ENCODE measurements at places on chromosomes 1 and 21.

DNA sequence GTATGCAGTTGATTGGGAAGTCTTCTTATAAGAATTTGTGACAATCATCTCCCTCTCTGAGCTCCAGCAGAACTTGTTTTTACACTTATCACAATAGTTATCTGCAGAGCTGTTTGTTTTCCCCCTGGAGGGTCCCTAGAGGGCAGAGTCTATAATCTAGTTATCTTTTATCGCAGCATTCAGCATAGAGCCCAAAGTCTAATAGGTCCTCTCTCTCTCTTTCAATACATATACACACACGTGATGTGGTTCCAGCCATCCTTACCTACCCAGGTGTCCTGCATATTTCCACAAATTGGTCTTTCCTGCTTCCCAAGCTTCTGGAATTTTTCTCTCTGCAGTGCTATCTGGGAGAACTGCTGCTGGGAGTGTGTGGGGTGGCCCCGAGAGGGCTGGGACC is 229.6 kb upstream of the KIAA0040 start:
- no peak for DNase-seq

- no peak for DNase-seq
Observed at GRCh38 chr1:232658386-232658785, 28.5 kb upstream of the SIPA1L2 start.

DNA sequence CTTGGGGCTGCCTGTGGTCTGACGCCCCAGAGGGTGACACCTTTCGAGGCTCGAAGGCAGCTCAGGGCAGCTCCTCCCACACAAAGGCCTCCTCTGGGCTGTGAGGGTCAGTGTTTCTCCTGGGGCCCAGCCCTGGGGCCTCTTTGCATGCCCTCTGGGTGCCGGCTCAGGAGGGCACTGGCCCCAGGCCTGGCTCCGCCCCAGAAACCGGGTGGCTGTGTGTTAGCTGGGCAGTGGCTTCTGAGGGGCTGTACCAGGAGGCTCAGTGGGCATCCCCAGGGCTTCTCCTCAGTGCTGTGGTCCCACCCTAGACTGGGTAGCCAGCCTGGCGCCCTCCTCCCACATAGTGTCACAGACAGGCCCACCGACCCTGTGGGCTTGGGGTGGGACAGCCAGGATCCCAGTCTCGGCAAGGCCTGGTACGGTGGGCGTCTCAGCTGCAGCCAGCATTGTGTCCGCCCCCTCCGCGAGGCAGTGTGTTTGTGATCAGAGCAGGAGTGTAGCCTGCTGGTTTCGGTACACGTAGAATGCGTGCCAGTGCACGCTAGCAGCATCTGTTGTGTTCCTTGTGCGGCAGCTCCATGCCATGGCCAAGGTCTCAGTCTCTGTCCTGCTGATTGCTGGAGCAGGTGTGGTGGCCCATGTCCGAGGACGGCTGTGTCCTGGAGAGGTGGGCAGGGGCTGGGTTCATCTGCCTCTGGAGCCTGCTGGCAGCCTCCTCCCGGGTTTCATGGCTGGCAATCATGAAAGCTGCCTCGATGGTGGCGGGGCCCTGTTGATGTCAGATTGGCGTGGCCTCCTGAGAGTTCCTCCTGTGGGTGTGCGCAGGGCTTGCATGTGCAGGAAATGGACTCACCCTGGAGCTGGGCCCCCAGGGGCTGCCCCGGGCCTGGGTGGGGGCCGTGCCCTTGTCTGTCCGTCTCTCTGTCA is 28.0 kb downstream of the RRP1 start:
- no peak for DNase-seq

DNA sequence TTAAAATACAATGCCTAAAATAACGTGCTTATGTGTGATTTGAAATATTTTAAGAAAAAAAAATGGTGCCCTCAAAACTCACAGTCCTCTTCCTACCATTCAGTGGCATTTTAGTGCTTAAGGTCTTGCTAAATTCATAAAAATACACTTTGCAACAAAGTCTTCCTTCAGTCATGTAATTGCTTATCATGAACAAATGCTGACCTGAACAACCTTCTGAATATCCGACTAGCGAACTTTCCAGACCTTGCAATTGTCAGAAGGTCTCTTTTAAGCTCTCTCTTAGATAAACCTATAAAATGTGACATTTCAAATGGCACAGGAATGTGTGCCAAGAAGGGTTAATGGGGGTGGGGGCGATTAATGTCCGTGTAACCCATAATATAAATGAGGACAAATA is 858 bp downstream of the BRINP3 start:
- DNase-seq, result no peak

- no peak for DNase-seq
Observed at GRCh38 chr21:31253684-31254083, 90.4 kb downstream of the TIAM1 start.

DNA sequence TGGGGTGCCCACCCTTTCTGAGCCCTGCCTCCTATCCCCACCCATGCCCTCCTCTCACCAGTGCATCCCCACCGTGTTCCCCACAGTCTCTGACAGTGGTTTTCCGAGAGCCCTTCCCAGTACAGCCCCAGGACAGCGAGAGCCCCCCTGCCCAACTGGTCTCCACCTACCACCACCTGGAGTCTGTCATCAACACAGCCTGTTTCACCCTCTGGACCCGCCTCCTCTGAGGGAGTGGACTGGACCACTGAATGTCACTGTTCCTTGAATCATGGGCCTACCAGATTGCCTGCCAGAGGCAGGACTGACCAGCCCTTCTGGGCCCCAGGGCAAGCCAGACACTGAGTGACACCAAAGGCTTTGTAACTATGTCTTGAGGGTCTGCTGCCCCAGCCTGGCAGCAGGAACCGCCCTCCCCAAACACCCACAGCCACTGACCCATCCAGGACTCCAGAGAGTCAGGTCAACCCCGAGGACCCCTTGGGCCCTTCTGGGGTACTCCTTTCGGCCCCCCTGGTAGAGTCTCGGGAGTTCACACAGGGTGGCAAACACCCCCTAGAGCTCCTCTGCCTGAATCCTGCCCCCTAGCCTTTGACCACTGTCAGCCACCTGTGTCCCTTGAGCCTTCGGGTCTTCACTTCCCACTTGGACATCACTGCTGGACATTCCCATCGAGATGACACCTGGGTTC is 3.3 kb downstream of the HYI start:
- no peak for DNase-seq

DNA sequence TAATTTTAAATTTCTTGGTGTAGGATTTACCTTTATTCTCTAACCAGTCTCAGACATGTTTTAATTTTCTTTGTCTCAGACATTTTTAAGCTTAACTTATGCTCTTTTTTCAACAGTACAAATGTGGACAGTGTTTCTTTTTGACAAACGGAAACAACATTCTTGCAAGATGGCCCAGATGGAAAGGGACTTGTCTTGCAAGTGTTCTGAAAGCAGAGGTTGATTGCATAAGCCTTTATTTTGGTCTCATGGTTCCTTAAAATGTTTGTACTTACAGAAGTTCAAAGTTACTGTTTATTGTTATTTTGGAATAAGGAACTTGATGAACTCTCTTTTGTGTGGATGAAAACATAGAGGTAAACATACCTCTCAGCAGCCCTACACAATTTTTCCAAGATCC is 22.9 kb downstream of the SMAP2 start:
- DNase-seq, result no peak

DNA sequence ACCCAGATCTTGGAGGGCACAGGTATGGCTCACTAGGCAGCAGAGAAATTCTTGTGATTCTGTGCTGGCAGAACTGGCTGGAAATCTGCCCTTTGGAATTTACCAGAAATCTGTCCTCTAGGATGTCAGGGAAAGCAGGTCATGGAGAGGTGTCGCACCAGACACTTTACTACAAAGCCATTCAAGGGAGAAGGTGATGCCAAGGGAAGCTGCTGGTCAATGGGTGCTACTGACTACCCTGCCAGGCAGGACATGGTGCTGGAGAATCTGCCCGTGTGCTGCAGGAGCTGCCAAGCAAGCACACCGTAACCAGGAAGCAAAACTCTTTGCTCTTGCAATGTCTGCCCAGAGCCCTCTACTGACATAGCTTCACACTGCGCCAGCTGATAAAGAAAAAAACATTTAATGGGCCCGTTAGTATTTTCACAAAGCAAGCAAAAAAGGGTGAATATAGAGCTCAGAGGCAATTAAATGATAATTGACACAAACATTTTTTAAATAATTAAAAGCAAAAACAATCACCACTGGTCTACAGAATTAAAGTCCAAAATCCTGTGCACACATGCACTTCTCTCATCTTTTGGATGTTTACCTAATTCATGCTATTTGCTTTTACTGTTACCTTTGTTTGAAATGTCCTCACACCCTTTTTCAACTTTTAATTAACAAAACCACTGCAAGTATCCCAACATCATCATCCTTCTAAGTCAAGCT is 7.2 kb upstream of the FBXO28 start:
- peak; percentile 49 for DNase-seq

DNA sequence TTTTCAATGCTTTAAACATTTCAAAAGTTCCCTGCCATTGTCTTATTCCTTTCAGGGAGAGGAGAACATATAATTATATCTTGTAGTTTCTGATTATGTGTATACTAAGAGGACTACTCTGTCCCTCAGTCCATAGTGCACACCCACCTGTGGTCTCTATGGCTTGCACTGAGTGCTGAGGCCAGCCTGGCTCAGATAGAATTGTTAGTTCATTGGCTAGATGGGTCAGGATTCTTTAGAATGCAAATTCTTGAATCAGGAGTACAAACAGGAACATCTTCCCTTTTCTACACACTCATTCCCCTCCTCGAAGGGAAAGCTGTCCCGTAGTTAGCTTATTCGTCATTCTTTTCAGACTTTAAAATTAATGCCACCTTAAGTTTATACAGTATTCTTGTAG is 8.2 kb downstream of the BACH1 start:
- no peak for DNase-seq

- DNase-seq, result no peak
Observed at GRCh38 chr1:156228501-156228900, 13.5 kb upstream of the BGLAP start.

DNA sequence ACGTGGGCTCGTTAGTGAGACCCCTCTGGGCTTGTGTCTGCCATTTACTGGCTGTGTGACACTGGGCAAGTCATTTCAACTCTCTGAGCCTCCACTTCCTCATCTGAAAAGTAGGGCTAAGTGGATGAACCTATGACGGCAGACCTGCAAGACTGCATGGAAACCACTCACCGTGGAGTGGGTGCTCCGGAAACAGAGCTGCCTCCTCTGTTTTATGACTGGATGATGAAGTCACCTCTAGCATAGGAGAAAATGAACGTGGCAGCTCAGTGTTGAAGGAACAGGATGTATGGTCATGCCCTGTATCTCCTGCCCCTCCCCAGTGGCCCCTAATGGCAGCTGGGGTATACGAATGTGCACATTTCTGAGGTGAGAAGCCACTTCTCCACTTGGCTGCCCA is 40.5 kb downstream of the STPG1 start:
- DNase-seq, result no peak

DNA sequence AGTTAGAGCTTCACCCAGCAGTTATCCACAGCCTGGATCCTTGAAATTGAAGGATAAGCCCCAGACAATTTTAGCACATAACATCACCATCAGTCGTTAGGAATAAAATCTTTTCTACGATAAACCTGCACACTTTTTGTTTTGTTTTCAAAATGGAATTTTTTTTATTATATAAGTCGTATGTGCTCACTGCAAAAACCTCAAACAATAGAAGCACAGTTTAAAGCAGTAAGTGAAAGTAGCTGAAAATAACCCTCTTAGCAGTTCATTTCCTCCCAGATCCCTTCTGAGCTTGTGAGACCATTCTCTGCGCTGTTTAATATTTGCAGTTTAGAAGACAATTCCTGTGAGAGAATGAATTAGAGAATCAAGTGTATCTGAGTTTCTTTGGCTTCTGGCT is 38.3 kb downstream of the ELK4 start:
- DNase-seq, result no peak

DNA sequence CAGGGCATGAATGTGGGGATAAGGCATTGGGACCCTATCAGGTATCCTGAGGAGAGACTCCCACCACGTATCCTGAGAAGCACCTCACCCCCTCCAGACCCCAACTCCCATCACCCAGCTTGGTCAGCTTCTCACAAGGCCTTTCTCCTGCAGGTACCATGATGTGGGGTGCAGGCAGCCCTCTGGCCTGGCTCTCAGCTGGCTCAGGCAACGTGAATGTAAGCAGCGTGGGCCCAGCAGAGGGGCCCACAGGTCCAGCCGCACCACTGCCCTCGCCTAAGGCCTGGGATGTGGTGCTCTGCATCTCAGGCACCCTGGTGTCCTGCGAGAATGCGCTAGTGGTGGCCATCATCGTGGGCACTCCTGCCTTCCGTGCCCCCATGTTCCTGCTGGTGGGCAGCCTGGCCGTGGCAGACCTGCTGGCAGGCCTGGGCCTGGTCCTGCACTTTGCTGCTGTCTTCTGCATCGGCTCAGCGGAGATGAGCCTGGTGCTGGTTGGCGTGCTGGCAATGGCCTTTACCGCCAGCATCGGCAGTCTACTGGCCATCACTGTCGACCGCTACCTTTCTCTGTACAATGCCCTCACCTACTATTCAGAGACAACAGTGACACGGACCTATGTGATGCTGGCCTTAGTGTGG is 1.3 kb downstream of the GPR3 start:
- no peak for DNase-seq

- no peak for DNase-seq
Observed at GRCh38 chr1:159152031-159152430, 19.4 kb upstream of the CADM3 start.

GRCh38 chr1:225825078-225825477 is 15.2 kb downstream of the EPHX1 start:
- DNase-seq, result no peak

- DNase-seq, result no peak
Observed at GRCh38 chr1:163772246-163772645, 450.5 kb downstream of the NUF2 start.

- no peak for DNase-seq
Observed at GRCh38 chr1:243345205-243345604, 89.4 kb downstream of the SDCCAG8 start.

DNA sequence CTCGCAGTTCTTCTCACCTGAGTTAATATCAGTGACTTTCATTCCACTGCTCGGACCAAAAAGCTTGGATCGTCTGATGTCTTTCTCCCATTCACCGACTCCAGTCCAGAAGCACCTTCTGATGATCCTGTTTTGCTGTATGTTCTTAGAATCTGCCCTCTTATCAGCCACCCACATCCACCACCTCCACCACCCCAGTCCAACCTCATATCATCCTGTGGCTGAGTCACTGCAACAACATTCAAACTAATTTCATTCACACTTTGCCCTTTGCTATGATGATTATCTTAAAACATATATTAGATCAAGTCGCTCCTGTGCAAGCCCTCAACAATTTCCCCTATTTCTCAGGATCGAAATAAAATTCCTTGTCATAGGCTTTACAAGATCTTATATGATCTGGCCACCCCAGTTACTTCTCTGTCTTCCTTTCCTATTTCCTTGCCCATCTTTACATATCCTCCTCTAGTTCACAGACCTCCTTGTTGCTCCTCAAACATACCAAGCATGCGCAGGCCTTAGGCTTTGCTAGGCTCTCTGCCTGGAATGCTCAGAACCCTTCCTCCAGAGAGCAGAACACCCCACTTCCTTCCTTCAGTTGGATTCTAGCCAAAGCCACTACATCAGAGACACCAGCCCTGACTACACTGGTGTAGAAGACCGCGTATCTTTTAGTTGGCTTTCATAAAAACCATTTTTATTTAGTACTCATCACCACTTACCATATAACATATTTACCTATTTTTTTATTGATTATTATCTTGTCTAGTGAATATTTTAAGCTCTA is 335.7 kb upstream of the GREM2 start:
- no peak for DNase-seq
